Activated T-cell treated with anti-CD3 and anti-CD28 coated beads, Interleukin-2, amount 50 U/mL, for 1 hour (primary cell): ENCODE measurements at places on chromosomes 1 and 21.

DNA sequence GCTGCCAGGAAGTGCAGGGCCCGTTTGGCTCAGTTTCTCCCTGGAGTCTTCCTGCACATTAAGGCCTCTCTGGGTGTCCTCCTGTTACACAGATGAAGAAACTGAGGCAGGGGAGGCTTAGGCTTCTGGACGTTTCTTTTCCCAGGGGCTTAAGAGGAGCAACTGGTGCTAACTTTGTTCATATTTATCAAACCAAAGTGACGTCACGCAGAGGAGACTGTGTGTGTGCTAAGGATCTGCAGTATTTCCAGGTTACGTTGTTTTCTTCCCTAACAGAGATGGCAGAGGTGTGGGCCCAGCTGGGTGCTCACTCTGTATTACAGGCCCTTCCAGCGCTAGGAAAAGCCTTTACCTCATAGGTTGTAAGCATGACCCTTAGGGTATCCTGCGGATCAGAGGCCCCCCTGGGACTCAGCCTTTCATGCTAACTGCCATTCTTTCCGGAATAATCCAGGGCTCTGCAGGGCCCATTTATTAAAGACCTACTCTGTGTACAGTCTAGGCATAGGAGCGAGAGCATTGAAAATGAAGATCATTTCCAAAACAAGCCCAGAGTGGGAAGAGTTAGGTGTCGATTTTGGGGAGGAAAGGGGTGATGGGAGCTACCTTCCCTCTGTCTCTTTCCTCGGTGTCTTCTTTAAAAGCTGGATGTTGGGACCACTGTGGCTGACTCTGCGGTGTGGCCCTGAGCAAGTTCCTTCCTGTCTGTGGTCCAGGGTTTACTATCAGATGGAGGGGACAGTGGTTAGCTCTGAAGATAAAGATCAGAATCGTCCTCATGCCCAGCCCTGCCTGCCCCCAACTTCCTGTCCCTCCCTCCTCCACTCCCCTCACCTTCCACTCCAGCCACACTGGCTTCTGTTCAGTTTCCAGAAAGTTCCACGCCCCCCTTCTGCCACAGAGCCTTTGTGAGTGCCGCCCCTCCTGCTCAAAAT, 4.6 kb downstream of the AGTRAP start:
- no peak for DNase-seq

GRCh38 chr1:28087614-28088167, 719 bp downstream of the EYA3 start:
- peak; percentile 25 for DNase-seq

- DNase-seq, result no peak
Measured at GRCh38 chr1:52582116-52582696, 20.0 kb upstream of the GPX7 start.

GRCh38 chr1:222068937-222069336, 327.0 kb upstream of the DUSP10 start:
- DNase-seq, result no peak

DNA sequence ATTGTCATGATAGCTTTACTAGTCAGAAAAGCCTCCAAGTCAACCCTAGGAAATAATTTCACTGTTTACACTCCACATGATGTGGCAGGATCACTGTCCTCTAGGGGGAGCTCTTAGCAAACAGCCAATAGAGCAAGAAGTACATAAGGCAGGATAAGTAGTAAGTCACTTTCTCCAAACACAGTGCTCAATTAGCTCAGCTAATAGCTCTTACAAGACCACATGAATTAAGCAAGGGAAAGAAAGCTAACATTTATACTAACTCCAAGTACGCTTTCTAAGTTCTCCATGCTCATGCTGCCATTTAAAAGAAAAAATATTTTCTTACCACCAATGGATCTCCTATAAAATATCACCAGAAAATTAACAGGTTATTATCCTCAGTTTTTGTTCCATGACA, 66.9 kb upstream of the LRIF1 start:
- DNase-seq, result no peak

DNA sequence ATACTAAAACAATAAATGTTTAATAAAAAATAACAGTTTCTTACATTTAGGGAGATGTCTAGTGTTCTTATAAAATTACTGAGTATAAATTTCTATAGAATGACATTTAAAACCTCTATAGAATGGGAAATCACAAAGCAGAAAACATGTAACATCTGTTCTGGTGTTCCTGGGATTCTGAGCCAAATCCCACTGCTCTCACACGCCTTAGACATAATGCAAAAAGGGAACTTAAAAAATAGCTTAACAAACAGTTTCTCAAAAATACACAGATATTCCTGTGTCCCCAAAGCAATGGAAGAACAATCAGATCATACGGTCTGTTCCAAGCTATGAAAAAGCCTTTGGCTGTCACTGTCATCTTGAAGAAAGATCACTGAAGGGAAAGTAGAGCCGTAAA, 27.0 kb upstream of the ZNF124 start:
- DNase-seq, result no peak

GRCh38 chr21:17583898-17584297, 28.8 kb downstream of the BTG3 start:
- DNase-seq, result no peak

- no peak for DNase-seq
Measured at GRCh38 chr1:75559800-75560199, 51.1 kb downstream of the SLC44A5 start.

DNA sequence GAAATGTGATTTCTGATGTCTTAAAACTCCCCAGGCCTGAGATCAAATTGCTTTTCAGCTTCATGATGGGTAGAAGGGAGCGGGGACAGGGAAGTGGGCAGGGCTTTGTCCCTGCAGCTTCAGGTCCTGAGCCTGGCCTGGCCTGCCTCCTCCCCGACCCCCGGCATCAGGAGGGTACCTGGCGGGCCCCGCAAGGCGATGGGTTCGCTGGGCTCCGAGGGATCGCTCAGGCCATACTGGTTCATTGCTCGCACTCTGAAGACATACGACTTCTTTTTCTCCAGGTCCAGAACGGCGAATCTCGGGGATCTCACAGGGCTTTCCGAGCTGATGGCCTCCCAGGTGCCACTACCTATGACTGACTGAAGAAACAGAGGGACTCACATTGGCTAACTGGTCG, 25.5 kb downstream of the MYOM3 start:
- DNase-seq, result no peak

- no peak for DNase-seq
Measured at GRCh38 chr1:244545511-244545910, 84.4 kb downstream of the CATSPERE start.

DNA sequence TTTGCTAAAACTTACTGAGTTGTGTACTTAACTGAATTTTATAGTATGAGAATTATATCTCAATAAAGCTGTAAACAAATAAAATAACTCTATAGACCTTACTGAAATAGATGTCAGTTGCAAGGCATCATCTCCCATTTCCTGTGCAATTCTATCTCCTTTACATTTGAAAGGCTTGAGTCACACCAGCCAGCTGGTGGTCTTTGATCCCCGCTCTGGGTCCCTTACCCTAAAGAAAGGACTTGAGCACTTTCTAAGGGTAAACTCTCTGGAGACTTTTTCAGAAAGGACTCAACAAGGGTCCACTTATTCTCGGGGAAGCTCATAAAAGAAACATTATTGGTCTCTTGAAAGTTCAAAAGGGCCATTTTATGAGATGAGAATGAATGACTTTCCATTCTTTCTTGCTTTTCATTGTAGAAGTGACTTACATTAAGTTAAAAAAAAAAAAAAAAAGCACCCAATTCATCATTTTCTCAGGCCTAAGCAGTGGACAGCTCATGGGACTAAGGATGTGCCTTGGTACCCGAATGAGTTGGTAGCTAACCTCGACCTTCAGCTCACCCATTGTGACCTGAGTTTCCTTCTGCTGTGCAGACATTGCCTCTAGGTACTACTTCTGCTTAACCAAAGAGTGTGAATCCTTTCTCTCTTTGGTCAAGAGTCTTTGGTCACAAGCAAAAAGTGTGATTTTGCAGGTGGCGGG, 147.0 kb upstream of the COA6 start:
- no peak for DNase-seq

GRCh38 chr1:235199441-235199840, 38.4 kb upstream of the RBM34 start:
- no peak for DNase-seq

GRCh38 chr1:205227584-205228013, at the start of gene TMCC2:
Gene TMCC2, plus strand, starts transcription at chr1:205227946. Its CDS starts 619 bp downstream, at chr1:205228565.
- peak; percentile 82 for DNase-seq

- DNase-seq, result no peak
Measured at GRCh38 chr1:82405333-82405732, 604.6 kb downstream of the ADGRL2 start.

DNA sequence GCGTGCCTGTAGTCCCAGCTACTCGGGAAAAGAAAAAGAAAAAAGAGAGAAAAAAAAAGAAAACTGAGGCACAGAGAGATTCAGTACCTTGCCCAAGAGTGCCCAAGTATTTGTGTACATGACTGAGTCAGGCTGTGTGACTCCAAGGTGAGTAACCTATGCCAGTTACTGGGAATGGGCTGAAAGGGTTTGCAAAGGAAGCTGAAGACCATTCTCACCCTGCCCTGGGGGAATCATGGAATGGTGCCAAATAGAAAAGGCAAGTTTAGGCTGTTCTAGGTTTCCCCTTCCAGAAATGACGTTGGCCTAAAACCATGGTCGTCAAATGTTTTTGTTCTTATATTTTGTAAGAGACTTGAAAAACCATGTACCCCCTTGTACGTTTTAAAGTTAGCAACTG, 37.9 kb upstream of the LRIG2 start:
- no peak for DNase-seq

- DNase-seq, result no peak
Measured at GRCh38 chr1:217021956-217022355, 298.7 kb upstream of the ESRRG start.

DNA sequence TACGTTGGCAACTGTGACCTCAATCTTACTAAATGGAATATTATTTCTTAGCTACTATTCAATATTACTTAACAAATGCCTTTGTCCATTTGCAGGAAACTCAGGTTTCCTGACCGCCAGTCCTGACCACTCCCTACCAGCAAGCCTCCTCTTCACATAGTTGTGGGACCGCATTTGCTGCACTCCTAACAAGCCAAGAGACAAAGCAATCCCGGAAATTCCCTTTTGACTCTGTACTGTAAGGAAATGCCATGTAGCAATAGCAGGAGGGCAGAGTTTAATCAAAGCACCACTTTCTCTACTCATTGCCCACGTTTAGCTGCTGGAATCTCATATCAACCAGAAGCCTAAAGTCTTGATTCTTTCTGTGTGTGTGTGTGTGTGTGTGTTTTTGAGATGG, 28.1 kb upstream of the ACBD6 start:
- no peak for DNase-seq

DNA sequence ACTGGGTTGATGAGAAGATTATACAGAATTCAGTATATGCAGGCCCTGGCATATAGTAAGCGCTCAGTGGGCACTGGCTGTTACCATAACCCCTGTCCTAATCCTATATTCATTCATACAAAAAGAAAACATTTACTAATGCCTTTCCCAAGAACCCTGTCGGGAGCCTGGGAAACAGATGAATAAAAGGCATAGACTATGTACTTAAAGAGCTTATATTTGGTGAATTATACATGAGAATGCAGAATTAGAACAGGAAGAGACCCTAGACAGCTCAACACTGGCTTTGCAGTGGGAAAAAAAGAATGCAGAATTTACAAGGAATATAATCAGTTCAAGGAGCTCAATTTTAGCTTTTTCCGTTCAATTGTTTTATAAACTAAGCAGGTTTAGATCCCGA, 10.9 kb downstream of the AK2 start:
- DNase-seq, result no peak

DNA sequence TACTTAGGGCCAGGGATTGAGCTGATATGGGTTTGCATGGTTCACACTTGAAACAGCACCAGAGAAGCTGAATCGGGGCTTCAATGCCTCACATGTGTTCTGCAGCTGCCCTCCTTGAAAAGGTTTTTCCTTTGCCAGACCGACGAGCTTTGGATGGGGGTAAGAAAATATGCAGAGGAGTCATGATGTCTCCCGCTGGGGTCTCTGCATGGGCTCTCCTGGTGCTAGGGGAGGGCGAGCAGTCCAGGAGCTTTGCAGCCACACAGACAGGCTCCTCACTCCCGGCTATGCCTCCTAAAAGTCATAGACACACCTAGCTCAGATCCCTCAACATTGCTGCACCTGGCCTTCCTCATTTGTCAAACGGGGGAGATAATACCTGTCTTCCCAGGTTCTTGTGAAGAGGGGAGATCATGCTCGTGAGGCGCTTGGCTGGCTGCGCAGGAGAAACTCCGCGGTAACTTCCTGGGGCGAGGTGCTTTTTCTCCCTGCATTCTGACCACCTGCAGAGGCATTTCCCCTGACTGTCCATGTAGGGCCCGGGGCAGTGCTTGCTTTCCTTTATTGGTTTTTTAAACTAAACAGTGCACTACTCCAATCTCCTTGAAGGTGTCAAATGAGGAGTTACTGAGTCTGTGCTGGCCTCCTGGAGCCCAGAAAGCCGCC, 112.4 kb downstream of the PLXNA2 start:
- DNase-seq, result no peak

- no peak for DNase-seq
Measured at GRCh38 chr1:58857680-58858673, 74.1 kb upstream of the JUN start.

DNA sequence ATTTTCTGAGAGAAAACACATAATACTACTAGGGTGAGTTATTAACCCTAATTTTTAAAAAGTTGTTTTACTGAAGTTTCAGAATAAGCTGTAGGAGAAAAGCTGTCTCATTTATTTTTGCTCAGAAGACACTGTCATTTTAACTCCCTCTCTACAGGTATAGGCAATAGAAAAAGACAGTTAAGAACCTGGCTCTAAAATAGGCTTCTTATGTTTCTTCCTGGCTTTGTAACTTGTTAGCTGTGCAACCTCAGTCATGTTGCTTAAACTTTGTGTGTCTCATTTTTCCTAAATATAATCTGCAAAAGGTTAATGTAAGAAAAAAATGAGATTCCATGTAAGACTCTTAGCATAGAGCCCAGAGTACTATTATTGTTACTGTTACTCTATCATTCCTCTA, 64.4 kb downstream of the TTLL7 start:
- DNase-seq, result no peak

DNA sequence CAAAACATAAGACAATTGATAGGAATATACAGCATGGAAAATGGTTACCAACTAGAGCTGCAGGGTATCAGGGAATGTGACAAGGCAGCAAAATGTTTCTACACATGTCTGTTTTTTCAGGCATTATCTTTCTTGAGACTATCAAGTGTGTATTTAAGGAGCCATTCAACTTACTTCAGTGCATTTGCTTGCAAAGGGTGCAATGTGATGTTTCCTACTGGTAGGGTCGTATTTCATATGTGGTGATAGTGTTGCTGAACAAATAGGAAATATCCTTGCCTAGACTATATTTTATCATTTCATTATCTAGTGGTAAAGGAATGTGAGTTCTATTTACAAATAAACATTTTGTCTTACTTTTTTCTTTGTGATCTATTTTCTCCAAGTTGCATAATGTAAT, 42.4 kb downstream of the PTPRC start:
- DNase-seq, result no peak

DNA sequence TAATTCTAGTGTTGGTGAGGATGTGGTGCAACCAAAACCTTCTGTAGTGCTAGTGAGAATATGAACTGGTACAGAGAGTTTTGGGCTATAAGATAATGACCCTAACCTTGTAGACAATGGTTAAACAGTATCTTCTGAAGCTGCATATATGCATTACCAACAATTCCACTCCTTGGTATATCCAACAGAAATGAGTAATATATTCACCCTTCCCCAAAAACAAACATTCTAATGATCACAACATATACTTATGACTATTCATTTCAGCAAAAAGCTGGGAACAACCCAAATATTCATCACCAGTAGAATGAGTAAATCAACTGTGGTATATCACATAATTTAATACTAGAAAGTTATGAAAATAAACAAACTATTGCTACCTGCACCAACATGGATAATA, 39.6 kb upstream of the DPYD start:
- no peak for DNase-seq

GRCh38 chr1:64553285-64553684, 83.4 kb downstream of the CACHD1 start:
- no peak for DNase-seq
